ENCODE measurements at places on chromosomes 16 and 17.

GRCh38 chr17:47413872-47414271, 90.1 kb downstream of the EFCAB13 start:
- DNase-seq, result no peak

DNA sequence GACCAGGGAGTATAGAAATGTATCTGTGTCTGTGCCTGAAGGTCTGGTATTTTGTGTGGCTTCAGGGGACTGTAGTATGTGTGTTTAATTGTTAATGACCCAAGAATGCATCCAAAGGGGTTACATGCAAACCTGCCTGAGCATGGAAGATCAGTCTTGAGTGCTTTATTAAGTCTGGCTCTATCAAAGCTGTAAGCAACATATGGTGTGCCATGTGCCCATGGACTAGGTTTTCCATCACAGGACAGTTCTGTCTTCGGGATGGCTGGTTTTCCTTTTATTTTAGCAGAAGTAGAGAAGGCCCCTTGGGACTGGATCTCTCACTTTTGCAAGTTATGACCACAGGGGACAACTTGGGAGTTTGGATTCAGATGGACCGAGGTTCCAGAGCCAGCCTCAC, 18.2 kb downstream of the RBFOX1 start:
- DNase-seq, result no peak

DNA sequence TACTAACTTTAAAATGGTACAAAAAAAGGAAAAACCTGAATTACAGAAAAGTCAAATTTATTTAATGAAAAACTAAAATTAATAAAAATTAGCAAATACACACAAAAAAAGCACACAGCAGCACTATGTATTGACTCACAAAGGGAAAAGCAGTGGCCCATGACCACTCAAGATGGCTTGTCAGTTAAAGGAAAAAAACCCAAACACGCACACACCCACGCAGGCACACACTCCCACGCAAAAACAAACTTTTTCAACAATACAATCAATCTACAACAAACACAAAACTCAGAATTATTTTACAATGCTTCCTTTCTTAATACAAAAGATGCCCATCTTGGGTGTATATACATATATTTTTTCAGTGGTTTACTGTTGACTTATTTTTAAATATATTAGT, 24.2 kb downstream of the SIAH1 start:
- no peak for DNase-seq

DNA sequence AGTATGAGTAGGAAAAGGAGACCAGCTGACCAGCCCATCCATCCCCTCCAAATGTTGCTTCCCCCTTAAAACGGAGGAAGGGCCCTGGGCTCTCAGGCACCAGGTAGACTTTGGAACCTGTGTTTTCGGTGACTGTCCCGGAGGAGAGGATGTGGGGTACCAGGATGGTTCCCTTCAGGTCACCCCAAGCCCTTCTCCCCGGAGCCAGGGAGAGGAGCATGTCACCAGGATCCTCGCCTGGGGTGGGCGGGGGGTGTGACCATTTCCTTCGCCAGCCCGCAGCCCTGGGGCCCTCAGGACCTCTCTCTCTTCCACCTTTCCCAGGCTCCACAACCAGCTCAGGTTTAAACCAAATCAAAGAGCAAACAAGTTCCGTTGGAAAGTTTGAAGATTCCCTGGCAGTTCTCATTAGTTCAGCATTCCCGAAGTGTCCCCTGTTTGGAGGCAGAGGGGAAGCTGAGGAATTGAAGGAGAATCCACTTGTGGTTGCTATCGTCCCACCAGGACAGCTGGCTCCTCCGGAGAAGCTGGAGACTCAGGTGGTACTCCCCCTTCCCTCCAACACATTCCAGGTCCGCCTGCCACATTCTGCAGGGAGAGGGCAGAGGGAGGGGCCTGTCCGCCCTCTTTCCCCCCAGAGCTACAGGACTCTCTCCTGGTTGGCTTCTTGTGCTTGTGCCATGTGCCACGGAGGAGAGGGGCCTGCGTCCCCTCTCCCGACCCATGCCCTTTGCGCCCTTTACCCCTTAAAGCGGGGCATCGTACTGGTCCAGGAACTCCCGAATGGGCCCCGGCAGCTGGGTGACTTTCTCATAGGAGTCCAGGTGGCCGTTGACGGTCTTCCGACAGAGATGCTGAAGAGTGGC, 2.0 kb downstream of the SOCS3 start:
- no peak for DNase-seq

DNA sequence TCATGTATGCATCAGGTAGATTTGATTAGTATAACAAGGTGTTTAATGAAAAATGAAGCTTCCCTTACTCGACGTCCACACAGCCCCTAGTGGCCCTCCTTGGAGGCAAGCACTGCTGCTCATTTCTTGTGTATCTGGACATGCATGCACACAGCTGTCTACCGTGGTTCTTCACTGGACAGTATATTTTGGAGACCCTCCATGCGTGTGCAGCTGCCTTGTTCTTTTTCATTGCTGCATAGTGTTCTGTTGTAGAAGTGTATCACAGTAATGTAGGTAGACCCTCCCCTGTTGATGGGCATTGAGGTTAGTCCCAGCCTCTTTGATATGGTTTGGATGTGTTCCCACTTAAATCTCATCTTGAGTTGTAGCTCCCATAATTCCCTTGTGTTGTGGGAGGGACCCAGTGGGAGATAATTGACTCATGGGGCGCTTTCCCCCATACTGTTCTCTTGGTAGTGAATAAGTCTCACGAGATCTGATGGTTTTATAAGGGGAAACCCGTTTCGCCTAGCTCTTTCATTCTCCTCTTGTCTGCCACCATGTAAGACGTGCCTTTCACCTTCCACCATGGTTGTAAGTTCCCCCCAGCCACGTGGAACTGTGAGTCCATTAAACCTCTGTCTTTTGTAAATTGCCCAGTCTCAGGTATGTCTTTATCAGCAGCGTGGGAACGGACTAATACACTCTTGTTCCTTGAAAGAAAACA, 6.3 kb downstream of the CMIP start:
- DNase-seq, result no peak

DNA sequence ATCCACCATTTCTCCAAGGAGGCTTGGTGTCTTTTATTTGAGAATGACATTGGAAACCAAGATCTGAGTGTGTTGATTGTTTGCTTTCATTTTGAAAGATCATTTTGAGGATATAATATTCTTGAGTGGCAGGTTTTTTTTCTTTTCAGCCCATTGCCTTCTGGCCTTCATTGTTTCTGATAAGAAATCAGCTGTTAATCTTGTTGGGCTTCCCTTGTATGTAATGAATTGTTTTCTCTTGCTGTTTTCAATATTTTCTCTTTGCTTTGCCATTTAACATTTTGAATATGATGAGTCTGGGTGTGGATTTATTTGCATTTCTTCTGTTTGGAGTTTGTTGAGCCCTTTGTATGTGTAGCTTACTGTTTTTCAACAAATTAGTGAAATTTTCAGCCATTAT, 22.0 kb downstream of the PRSS54 start:
- no peak for DNase-seq

DNA sequence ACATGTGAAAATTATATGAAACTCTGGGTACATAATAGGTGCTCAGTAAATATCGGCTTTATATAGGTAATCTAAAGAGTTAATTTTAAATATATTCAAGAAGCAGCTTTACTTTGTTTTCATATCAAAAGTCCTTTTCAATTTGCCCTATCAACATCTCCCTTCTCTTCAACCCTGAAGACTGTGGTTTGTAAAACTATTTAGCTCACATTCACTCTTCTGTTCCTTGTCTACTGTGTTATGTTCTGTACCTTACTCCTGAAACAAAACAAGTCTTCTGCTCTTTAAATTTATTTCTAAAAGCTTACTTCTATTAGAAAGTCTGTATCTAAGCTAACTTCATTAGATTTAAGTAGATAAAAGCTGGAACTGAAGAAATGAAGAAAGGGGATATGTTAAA, 301.7 kb upstream of the PMFBP1 start:
- DNase-seq, result no peak

- no peak for DNase-seq
These were observed 25.4 kb upstream of the TOB1 start for GRCh38 chr17:50891577-50891989.

DNA sequence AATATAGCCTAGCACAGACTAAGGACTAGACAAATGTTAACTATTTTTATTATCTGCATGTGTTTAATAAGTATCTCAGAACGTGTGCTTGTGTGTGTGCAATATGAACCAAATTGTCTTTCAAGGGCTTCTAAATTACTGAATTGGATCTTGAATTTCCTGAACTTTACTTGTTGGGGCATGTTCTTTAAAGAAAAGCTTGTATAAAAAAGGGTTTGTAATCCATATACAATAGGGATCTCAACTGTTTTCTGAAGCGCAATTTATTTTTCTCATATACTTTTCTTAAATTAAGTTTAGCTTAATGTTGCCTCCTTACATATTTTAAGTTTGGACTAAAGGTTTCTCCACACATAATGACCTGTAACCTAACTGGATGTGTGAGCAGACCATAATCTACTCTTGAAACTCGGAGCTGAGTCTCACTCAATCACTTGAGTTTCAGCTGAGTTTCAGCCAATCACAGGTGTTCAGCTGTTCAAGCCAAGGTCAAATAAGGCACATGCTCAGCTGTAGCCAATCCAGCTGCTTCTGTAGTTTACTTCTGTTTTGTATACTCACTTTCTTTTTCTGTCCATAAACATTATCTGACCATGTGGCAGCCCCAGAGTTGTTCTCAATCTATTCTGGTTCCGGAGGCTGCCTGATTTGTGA, 72.3 kb downstream of the CDK5R1 start:
- DNase-seq, result no peak

- no peak for DNase-seq
These were observed 11.8 kb downstream of the CCDC92B start for GRCh38 chr17:2737693-2738092.

- DNase-seq, result no peak
These were observed 902 bp downstream of the STAC2 start for GRCh38 chr17:39224778-39225307.

- no peak for DNase-seq
These were observed 48.0 kb upstream of the CDYL2 start for GRCh38 chr16:80852261-80852872.

- DNase-seq, result no peak
These were observed 30.6 kb downstream of the XYLT1 start for GRCh38 chr16:17440131-17440530.

DNA sequence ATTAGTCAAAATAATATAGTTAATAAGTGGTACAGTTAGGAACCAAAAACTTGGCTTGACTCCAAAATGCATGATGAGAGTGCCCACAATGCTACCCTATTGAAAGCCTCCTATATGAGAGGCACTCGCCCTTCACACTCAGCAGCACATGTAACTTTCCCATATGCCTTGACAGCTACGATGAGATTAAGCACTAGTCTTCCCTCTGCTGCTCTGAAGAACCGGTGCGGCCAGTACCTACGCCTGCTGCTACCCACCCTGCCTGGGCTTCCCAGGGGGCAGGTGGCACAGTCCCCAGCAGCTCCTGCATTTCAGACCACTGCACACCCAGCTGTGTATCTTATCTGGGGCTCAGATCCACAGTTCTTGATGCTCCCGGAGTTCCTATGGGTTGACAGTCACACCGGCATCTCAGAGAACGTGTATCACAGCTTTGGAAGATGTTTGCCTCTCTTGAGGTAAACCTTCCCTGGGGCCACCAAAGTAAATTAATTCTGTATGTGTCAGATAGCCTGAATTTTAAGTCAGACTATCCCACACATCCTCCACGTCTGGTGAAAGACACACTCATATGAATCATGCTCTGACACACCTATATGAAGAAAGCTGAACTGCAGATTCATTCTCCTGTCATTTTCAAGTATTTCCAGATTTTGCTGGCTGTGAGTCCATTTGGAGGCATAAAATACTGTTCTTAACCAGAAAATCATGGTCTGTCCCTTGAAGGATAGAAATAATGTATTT, 77.8 kb downstream of the MYH10 start:
- DNase-seq, result no peak

- DNase-seq, result peak; percentile 38
These were observed 59.0 kb downstream of the KPNA2 start for GRCh38 chr17:68094481-68095078.

DNA sequence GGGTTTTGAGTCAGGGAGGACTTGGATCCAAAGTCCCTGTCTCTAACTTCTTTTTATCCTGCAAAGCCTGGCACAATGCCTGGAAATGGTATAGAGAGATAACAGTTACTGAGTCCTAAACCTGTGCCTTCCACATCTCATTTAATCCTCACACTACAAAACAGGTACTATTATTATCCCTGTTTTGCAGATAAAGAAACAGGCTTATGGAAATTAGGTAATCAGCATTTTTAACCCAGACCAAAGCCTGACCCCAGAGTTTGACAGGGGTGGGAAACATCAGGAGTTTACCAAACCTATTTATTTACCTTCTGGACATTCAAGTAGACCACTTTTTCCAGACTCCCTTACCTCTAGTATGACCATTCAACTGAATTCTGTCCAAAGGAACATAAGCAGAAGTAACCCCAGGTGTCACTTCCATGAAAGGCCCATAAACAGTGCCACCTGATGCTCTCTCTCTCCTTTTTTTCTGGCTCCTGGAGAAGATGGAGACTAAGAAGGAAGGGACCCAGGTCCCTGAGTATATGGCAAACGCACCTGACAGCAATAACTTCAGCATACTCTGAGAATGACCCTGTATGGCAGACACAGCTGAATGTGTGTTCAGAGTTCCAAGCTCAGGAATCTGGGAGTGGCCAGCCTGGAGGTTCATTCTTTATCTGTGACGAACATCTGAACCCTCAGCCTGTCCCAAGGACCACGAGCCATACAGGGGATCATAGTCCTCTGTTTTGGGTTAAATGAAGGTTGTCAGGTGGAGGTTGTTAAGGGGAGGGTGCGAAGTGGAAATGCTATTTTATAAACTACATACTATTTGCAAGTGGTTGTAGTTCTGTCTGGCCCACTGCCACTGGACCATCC, 62.7 kb downstream of the HLF start:
- DNase-seq, result no peak

- DNase-seq, result no peak
These were observed 1.7 kb downstream of the GPRC5C start for GRCh38 chr17:74433421-74434121.

GRCh38 chr16:10876799-10877341, at the start of gene CIITA:
Gene CIITA (plus strand): TSS chr16:10877202. CDS start chr16:10877331, 129 bp downstream.
- DNase-seq, result peak; percentile 84

DNA sequence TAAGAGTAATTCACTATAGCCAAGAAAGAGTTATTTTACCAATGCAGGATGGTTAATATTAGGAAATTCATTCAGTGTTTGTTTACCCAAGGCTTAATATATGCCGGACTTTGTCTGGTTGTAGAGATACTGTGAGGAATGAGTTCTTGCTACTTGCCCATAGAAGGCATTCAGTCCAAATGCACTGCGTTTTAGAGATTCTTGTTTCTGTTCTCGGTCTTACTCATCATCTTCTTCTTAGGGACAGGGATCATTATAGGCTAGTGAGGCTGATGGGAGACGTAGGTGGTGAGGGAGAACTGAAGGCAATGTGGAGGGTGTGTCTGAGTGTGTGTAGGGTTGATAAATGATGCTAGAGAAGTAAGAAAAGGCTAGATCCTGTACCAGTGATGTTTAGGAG, 90.7 kb downstream of the OR1D5 start:
- DNase-seq, result no peak

DNA sequence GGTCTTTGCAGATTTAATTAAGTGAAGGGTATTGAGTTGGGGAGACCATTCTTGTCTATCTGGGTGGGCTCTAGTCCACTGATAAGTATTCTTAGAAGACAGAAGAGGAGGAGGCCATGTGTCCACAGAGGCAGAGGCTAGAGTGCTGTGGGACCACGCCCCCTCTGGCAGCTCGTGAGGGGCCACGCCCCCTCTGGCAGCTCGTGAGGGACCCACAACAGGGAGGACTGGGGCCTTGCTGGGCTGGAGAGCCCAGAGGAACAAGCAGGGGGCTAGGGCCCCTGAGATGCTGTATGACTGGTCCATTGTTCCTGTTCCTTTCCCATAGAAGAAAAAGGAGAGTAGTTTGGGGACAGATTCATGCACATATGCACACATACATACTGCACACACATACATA, 106.8 kb downstream of the METRNL start:
- DNase-seq, result peak; percentile 44

Measured in right atrium auricular region (tissue), 2 donors.